ENCODE measurements at places on chromosomes 3 and 15.

- peak; percentile 80 for DNase-seq
Observed at GRCh38 chr3:100087198-100087597, 27.1 kb downstream of the FILIP1L start.

GRCh38 chr3:123781571-123782275 lies 102.4 kb downstream of the MYLK start:
- DNase-seq = no peak

DNA sequence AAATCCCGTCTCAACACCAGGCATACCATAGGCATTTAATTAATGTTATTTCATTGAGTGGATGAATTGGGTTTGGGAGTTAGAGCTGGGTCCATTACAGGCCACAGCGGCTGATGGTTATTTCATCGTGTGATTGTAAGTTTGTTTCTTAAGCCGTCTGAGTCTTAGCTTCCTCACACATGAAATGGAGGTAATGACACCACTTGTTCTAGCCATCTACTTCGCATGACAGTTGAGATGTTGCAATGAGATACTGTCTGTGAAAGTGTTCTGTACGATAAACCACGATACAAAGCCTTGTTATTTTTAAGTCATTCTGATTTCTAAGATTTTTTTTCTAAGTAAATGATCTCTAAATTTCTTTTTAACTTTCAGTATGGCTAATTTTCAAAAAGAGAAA lies 8.6 kb upstream of the TP63 start:
- no peak for DNase-seq

DNA sequence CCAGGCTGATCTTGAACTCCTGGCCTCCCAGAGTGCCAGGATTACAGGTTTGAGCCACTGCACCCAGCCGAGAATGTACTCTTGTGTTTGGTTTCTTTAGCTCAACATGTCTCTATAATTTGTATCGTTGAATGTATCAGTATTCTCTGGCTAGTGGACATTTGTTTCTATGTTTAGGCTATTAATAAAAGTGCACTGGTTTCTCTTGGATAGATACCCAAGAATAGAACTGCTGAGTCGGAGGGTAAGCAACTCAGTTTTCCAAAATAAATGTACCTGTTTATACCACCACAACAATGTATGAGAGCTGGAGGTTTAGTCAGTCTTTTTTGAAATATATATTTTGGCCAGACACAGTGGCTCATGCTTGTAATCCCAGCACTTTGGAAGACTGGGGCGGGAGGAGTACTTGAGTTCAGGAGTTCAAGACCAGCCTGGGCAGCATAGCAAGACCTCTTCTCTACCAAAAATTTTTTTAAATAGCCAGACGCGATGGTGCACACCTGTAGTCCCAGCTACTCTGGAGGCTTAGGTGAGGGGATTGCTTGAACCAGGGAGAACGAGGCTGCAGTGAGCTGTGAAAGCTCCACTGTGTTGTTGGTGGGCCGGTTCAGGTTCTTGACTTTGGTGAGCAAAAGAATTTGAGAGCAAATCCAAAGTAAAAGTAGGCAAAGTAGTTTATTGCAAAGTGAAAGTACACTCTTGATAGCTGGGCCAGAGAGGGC lies 7.7 kb upstream of the IVD start:
- DNase-seq = no peak

- DNase-seq = no peak
Observed at GRCh38 chr3:46354478-46354877, 567 bp downstream of the CCR2 start.

GRCh38 chr3:36606871-36607765 lies 157.2 kb downstream of the DCLK3 start:
- DNase-seq = no peak

DNA sequence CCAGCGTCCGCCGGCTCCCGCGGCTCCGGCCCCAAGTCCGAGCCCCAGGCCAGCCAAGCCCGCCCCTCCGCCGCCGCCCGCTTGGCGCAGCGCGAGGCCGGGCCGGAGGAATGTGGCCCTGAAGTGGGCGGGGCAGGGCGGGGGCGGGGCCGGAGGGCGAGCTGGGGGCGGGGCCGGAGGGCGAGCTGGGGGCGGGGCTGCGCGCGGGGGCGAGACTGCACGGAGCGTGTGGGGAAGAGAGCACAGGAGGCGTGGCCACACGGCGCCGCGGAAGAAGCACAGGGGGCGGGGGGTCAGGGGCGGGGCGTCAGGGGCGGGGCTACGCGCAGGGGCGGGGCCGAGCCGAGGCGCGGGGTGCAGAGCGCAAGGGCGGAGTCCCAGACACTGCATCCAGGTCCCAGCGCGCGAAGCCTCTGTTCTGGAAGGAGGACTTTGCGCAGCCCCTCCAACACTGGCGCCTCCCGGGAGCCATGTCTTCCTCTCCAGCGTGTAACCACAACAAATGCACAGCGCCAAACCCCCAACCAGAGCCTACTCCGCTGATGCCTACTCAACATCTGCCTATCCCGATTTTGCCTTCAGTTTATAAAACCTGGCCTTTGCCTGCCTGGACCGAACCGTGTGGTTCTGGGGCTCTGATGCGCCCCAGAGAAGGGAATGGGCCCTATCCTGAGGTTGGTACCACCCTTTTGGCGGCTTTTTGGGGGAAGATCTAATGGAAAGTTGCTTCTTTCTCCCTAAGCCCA lies 105.5 kb downstream of the IQSEC1 start:
- peak; percentile 88 for DNase-seq

- no peak for DNase-seq
Observed at GRCh38 chr3:177430653-177431052, 233.4 kb upstream of the TBL1XR1 start.

GRCh38 chr3:51605938-51606337 lies 65.1 kb upstream of the TEX264 start:
- DNase-seq = no peak

DNA sequence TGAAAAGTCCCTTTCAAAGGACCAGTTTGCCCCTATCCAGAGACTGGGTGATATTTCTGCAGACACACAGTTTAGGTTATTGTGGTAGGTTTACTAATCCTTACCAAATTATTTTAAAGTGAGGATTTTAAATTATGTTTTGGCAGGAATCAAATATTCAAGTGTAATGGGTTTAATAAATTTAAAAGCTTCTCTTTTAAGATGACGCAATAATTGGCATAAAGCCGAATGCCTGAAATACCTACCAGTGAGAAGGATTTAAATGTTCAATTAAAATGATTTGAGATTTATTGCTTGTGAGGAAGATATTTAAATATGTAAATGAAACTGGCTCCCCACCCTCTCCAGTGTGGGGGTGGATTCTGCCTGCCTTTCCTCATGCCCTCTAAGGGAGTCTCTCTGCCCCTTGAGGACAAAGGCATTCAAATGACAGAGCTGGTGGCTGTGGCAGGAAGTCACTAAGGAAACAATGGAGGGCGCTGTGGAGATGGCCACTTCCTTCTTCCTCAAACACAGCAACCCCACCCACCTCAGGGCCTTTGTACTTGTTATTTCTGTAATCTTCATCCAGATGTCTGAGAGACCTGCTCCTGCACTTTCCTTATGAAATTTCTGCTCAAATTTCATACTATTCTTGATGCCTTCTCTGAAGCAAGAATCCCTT lies 131.7 kb downstream of the TNIK start:
- no peak for DNase-seq

GRCh38 chr3:76969996-76970615 lies 69.8 kb upstream of the ROBO2 start:
- no peak for DNase-seq

- DNase-seq = no peak
Observed at GRCh38 chr15:63992300-63992699, 54.0 kb downstream of the DAPK2 start.

DNA sequence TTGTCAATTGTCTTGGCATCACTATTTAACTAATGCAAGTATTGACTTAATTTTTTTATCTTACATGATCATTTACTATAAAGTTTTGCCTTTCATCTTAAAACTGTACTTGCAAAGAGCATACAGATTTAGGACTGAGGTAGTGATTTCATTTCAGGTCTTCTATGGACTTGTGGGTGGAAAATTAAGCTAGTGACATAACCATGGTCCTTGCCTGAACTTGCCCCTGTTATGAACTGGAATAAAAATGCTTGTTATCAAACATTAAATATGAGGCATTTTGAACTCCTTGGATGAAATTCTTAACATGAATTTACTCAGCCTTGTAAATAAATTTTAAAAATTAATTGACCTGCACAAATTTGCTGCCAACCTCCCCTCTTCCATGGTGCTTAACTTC lies 712.0 kb downstream of the NAALADL2 start:
- no peak for DNase-seq

DNA sequence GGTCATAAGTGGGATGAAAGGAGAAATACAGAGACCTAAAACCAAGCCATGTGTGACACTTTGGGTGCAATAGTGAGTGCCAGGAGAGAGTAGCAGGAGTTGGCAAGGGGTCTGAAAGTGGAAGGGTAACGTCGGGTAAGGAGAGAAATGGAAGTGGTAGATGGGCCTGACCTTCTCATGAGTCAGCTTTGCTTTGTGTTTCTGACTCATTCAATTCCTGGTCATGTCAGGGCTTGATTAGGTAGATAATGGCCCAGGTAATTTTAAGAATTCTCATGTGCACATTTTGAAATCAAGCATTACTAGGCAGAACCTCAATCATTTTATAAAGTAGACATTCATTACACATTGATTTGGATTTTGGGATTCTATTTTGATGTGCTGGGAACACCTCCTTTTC lies 262.5 kb downstream of the SOX2 start:
- no peak for DNase-seq

GRCh38 chr3:101069901-101070798 lies 76.9 kb upstream of the ABI3BP start:
- peak; percentile 30 for DNase-seq

DNA sequence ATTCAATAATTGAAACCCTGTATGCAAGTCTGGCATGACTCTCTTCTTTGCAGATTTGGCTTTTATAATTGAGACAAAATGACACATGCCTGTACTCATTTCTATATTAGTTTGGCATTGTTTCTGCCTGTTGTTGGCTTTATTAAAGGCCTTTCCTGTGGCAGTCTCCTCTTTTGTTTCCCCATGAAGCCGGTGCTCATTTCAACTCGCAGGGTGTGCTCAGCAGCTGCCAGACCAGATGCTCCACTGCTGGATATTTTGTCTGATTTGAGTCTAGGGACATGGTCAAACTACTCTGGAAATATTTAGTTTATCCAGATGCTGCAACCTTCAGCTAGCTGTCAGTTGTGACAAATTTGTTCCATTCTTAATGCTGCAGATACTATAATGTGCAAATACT lies 445.3 kb downstream of the NAALADL2 start:
- DNase-seq = no peak

GRCh38 chr3:157240408-157240807 lies 80.5 kb upstream of the CCNL1 start:
- DNase-seq = peak; percentile 67

DNA sequence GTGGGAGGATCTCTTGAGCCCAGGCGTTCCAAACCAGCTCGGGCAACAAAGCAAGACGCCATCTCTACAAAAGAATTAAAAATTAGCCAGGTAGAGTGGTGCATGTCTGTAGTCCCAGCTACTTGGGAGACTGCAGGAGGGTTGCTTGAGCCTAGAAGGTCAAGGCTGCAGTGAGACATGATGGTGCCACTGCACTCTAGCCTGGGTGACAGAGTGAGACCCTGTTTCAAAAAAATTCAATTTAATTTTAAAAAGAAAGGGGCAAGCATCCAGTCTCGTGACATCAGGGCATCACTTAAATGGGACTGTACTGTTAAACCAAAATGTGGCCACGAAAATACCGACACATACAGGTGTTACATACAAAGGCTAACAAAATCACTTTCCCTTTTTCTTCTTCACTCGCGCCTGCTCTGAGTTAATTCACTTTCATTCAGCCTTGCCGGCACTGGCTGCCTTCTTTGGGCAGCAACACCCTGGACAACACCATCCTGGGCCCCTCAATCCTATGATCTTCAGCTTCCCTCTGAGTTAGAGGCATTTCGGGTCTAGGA lies 121.7 kb downstream of the LIPC start:
- no peak for DNase-seq

GRCh38 chr3:36494461-36495109 lies 114.3 kb downstream of the STAC start:
- DNase-seq = peak; percentile 92

DNA sequence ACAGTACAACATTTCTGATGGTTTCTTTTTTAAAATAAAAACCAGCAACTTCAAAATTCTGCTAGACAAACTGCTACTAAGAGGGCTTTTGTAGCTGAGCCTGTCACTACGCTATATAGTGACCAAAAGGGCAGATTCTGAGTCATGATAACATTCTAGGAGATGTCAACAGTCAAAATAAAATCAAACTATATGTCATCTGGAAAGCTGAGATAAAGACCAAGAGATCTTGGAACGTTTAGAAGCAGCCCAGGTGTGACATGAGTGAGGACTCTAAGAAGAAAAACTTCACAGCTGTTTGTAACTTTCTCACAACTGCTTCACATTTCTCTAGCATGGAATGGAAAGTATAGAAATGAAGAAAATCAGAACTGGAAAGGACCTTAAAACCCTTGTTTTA lies 84.6 kb downstream of the FILIP1L start:
- no peak for DNase-seq

- no peak for DNase-seq
Observed at GRCh38 chr3:170558427-170558826, 27.4 kb downstream of the SLC7A14 start.

GRCh38 chr3:24428481-24428880 lies 66.2 kb downstream of the THRB start:
- DNase-seq = no peak

- no peak for DNase-seq
Observed at GRCh38 chr3:13781417-13781816, 98.5 kb downstream of the WNT7A start.

GRCh38 chr3:23728601-23729117 lies 77.1 kb upstream of the UBE2E1 start:
- no peak for DNase-seq

DNA sequence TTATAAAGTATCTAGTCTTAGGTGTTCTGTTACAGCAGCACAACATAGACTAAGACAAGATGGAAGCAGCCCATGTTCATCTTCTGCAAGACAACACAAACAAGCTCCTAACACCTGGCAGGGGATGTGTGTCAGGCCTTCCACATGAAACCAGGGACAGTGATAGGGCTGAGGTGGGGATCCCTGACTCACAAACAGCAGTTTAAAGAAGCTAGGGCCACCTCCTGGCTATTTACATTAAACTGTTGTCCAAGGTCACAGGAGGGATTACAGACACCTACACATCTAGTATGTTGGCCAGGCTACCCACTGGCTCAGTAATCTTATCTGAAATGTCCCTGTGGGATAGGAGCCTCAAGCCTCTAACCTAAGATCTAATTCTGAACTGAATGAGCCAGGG lies 211.3 kb downstream of the MINAR1 start:
- DNase-seq = no peak

GRCh38 chr3:138114988-138115971 lies at the start of gene DZIP1L:
TSS of gene DZIP1L (minus strand) at chr3:138115608. CDS start at chr3:138103971, 11,637 bp downstream.
- peak; percentile 59 for DNase-seq

DNA sequence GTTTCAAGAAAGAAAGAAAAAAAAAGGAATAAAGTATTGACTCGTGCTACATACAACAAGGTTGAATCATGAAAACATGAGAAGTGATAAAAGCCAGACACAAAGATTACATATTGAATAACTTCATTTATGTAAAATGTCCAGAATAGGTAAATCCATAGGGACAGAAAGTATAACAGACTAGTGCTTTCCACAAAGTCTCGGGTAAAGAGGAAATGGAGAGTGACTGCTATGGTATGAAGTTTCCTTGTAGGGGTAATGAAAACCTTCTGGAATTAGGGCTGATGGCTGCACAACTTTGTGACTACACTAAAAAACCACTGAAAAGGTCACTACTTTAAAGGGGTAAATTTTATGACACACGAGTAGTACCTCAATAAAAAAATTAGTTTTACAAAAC lies 13.0 kb downstream of the LRRFIP2 start:
- DNase-seq = peak; percentile 64
